Activated CD4-positive, alpha-beta T cell treated with anti-CD3 and anti-CD28 coated beads, Interleukin-2, amount 50 U/mL, for 1 hour (primary cell): ENCODE measurements at places on chromosomes 3 and 15.

DNA sequence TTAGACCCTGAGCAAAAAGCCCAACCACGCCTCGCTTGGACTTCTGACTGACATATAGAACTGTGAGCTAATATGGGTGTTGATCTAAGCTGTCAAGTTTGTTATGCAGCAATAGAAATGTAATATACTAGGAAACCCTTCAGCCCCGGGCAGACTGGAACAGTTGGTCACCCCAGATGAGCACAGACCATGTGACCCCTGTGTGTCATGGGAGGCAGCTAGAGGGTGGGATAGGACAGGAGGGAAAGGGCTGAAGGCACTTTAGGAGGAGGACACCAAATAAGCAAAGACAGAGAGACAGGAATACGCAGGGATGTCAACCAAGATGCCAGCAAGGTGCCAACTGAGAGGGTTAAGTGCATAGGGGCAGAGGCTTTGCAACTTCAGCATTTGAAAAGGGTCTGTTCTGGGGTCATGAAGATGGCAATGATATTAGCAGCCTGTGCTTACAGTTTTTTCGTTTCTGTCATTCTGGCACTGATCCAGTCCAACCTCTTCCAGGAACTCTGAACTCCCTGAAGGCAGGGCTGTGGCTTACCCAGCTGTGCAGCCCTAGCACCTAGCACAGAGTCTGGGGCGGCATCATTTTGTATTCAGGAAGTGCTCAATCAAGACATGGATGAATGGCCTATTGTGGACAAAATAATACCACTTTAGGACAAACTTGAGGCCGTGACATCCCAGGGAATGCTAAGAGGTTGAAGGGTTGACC is 51.4 kb downstream of the HES1 start:
- no peak for DNase-seq

- no peak for DNase-seq
Measured at GRCh38 chr3:16609927-16610580, 4.8 kb upstream of the DAZL start.

- DNase-seq = no peak
Measured at GRCh38 chr15:48851956-48852355, 26.0 kb upstream of the EID1 start.

DNA sequence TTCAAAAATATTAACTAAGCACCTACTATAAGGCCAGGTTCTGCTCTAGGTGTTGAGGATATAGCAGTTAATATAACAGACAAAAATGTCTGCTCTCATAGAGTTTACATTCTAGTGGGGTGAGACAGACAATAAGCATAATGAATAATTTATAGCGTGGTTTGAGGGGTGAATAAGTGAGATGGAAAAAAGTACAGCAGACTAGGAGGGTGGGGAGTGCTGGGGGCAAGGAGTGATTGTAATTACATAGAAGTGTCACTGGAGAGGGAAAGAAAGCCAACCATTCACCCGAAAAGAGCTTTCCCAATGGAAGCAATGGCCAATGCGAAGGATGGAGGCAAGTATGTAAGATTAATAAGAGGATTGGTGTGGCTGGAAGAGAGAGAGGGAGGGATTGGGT is 552.9 kb upstream of the KCNMB2 start:
- DNase-seq = no peak

DNA sequence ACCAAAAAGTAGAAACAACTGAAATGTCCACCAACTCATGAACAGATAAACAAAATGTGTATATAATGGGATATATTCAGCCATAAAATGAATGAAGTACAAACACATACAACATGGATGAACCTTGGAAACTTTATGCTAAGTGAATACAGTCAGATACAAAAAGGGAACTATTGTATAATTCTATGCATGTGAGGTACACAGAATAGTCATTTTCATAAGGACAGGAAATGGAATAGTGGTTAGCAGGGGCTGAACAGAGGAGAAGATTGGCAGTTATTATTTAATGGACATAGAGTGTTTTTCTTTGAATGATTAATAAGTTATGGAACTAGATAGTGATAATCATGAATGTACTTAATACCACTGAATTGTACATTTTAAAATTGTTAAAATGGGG is 20.0 kb upstream of the TRANK1 start:
- DNase-seq = no peak

DNA sequence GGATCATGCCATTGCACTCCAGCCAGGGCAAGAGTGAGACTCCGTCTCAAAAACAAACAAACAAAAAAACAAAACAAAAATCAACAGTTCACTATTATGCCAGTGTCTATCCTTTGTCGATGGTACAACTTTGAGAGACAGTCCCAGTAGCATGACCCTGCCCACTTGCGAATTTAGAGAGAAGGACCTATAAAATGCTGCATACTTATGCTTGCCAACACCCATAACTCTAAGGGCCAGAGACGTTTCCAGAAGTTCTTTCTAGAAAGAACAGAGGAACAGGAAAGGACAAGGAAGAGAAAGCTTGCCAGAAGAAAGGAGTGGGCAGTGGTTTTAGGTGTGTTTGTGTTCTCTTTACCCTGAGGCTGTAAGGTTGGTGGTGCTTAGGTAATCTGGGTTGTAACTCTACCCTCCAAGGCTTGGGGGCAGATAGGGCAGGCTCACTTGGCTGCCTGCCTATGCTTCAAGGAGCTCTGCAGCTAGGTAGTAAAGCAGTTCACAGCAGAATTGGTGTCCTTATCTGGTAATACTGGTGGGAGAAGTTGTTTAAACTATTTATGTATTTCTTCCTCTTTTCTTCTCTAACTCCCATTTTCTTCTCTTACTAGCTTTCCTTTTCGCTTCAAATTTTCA is 50.6 kb upstream of the SPPL2A start:
- DNase-seq = no peak

GRCh38 chr3:183875411-183875810 is 9.3 kb downstream of the PARL start:
- DNase-seq = no peak

DNA sequence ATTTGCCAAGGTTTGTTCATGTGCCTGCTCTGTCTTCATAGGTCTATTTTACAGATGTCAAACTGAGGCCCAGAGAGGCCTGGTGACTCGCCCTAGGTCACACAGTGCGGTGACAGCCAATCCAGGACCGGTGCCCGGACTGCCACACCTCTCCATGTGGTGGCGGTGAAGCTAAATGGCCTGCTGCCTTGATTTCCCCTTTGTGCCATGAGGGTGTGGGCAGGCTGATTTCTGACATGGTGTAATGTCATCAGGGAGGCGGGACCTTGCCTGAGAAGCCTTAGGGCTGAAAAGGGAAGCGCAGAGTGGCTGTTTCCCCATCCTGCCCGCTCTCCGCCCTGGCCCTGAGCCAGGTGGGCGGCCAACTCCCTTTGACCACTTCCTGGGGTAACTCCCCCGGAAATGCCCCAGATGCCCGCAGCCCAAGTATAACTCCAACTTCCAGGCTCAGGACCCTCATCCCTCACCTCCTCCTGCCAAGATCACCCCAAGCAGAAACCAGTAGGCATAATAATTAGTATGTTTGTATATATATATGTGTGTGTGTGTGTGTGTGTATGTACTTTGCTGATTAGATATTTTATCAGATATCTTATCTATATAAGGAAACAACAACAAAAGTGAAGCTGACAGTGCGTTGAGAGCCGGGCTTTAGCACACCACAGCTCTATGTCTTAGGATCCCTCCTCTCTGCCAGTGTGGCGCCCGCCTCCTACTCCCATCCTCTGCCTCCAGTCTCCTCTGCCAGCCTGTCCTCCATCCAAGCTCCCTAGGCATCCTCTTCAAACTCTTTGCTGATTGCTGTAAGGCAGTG is 63.9 kb downstream of the IQSEC1 start:
- no peak for DNase-seq
